Upper lobe of right lung (tissue), 1 donor: ENCODE measurements at places on chromosomes 2 and 18.

DNA sequence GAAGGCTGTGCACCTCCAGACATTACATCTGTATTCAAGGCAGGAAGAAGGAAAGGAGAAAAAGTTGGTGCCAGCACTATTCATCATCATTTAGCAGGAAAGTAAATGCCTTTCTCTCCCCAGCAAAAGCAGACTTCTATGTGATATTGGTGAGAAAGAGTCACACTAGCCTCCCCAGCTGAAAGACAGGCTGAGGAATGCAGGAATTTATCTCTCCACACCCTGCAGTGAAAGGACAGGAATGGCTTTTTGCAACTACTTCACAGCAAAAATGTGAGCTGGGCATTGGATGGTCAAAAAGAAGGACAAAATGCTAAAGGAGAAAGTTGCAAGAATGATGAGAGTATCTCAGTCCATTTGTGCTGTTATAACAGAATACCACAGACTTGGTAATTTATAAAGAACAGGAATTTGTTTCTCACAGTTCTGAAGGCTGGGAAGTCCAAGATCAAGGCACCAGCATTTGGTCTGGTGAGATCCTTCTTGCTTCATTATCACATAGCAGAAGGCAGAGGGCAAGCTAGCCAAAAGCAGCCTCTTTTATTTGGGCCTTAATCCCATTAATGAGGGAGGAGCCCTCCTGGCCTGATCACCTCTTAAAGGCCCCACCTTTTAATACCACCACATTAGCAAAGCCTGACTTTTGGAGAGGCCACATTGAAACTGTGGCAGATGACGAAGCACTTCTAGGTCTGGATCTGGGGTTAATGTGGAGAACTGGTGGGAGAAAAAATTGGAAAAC lies 388.1 kb upstream of the SLC14A2 start:
- DNase-seq = no peak

- DNase-seq = no peak
Measured at GRCh38 chr2:226308986-226309385, 490.6 kb downstream of the IRS1 start.

DNA sequence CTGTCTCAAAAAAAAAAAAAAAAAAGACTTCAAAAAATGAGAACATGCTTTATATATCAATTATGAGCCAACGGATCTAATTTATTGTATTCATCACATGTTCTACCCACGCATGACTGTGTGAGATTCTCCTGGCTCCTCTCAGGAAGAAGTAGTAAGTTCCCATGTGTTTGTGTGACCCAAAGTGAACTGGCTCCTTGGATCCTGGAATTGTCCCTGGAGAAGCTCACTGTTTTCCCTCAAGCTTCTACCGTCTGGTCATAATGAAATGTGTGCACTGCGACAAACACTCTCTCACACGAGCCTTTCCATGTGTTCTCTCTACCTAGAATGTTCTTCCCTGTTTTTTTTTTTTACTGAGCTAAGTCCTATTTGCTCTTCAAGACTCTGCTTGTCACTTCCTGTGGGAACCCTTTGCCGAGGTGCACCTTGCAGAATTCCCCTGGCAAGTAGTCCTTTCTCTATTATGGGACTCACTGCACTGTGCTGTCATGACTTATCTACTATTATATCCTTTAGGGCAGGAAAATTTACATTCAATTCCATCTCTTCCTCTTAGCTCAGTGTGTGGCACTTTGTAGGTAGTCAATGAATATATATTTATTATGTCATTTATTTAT lies 83.2 kb upstream of the THOC1 start:
- DNase-seq = no peak

- no peak for DNase-seq
Measured at GRCh38 chr2:156322686-156323231, 9.8 kb downstream of the NR4A2 start.

GRCh38 chr18:11980163-11980493 lies 1.2 kb upstream of the IMPA2 start:
- no peak for DNase-seq
